Stimulated activated CD8-positive, alpha-beta memory T cell treated with anti-CD3 and anti-CD28 coated beads, Interleukin-15, amount 100 ng/mL, for 48 hours (primary cell): ENCODE measurements at places on chromosomes 5 and 9.

DNA sequence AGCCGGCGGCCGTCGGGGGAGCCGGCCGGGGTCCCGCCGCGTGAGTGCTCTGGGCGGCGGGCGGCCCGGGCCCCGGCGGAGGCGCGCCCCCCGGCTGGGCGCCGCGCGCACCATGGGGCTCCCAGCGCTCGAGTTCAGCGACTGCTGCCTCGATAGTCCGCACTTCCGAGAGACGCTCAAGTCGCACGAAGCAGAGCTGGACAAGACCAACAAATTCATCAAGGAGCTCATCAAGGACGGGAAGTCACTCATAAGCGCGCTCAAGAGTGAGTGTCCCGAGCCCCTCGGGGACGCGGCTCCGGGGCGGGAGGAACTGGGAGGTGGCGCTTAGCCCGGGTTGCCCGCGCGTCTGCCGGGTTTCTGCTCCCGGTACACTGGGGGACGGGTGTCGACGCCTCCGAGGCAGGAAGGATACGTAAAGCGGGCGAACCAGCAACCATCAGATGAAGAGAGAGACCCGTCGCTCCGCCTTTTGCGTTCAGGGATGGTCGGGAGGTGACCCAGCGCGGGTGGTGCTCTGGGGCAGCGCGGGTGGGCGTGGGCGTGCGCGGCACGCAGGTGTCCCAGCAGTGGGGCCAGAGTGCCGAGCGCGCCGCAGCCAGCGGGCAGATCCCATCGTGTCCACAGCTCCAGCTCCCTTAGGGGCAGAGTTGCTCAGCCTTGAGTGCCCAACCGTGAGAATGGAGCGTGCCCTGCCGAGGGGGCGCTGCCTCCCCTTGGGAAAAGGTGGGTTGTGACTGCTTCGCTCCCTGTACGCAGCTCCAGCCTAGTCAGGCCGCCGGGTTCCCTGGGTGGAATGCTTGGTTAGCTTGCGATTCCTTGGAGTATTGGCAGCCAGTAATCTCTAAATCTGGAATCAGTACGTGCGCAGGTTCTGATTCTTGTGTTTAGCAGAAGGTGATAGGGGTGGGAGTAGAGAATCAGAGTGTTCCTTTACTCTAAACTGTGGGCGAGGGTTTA lies 753 bp downstream of the ARHGAP26 start:
- DNase-seq: peak; percentile 39

- DNase-seq: no peak
Measured at GRCh38 chr5:77066823-77067442, 20.2 kb downstream of the ZBED3 start.

- no peak for DNase-seq
Measured at GRCh38 chr5:14141764-14142163, 1.4 kb upstream of the TRIO start.

DNA sequence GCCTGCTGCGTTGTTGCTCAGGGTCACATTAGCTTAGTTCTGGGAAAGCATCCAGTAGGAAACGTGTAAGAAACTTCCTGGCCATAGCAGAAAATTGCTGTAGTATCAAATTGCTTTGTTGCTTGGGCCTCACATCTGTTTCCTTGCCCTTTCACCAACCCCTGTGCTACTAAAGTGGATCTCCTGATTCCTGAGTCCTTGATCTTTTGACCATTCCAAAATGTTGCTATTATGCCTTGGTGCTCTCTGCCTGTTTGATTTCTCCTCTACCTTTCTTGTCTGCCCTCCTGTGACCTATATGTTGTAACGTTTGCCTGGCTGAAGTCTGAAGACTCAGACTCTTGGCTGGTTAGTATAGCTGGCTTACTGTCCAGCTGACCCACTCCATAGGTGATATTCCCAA lies 350.5 kb downstream of the ADGRV1 start:
- DNase-seq: no peak

GRCh38 chr5:54994628-54995027 lies 9.2 kb upstream of the ESM1 start:
- no peak for DNase-seq

DNA sequence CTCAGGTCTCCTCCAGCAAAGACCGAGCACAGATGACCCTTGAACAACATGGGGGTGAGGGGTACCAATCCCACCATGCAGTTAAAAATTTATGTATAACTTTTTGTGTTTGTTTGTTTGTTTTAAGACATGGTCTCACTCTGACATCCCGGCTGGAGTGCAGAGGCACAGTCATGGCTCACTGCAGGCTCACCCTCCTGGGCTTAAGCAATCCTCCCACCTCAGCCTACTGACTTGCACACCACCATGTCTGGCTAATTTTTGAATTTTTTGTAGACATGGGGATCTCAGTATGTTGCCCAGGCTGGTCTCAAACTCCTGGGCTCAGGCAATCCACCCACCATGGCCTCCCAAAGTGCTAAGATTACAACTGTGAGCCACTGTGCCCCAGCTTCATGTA lies 231.0 kb upstream of the PIK3R1 start:
- DNase-seq: no peak
